Germinal center (tissue), 1 donor: ENCODE measurements at places on chromosomes 4 and X.

GRCh38 chrX:132173647-132174046 is 45.6 kb downstream of the RAP2C start:
- DNase-seq, result no peak

GRCh38 chrX:154991039-154991438 is 31.5 kb downstream of the F8 start:
- no peak for DNase-seq

DNA sequence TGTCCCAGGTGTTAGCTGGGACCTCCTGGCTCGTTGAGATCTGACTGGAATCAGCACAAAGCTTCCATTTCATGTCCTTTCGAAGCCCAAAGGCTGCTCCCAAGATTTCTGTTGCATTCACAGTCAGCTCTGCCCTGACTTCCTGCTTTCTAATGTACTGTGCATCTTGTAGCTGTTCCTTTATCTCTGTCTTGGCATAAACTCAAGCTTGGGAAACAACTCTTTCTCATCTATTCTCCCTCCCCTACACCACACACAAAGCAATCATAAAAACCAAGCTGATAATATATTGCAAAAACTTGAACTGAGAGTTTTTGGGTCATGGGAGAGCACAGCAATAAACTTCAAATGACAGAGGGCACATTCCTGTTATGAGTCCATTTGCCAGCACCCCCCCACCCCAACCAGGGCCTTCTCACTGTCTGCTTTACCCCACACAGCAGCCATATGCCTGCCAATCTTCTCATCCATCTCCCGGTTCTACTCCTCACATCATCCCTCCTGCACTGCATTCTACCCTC is 76.3 kb downstream of the SYNPO2 start:
- DNase-seq, result no peak

GRCh38 chr4:92497141-92497540 is 193.4 kb downstream of the GRID2 start:
- no peak for DNase-seq

GRCh38 chrX:24235084-24235710 is 78.7 kb downstream of the SUPT20HL2 start:
- no peak for DNase-seq

DNA sequence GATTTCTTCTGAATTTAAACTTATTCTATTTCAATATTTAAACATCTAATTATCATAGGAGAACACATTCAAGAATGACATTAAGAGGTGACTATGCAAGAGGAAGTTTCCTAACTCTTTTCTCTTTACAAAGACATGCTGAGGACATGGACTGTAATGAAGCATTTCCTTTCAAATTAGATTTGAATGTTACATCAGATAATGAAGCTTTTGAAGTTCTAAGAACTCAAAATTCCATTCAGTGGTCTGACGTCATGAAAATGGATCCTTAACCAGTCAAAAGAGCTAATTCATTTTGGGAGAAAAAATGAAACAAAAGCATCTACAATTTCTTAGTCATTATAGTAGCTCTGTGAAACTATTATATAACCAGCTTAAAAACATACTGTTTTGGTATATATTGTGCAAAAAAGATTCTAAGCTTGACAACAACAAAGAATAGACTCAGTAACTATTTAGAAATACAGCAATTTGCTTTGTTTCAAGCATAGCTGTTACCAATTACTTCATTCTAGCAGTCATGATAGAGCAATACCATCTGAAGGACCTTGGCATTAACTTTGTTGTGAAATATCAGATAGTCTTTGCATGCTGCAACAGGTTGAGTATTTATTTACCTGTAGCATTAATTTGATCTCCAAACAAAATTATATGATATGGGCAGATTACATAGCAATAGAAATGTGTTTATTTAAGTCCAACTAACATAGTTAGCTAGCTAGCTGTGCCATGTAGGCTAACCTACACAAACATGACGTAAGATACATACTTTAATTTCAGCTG is 13.7 kb upstream of the DTHD1 start:
- DNase-seq, result no peak

- DNase-seq, result no peak
Observed at GRCh38 chr4:22463179-22463578, 52.7 kb downstream of the ADGRA3 start.

DNA sequence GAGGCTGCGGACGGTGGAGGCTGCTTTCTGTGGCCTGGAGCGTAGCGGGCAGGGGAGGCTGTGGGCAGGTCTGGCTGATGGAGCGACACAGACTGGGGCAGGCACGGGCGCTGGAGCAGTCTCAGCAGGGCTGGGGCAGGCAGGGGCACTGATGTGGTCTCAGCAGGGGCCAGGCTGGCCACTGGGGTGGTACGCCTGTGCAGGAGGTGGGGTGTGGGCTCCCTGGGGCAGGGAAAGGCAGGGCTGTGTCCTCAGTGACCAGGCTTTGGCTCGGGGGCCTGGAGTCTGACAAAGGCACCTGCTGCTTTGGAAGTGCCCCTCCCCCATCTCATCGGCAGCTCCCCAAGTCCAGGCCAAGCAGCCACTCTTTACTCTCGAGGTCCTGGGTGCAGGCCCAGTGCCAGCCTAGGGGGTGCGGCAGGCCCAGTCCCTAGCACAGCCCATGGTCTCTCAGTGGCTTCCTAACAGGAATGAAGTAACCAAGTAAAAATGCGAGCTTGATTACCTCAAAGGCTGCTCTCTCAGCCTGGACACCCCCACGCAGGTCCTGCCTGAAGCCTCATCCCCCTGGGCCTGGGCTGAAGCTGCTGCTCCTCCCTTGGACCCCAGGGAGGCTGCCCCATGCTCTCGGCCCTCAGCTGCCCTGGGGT is 55.5 kb downstream of the ADRA2C start:
- DNase-seq, result no peak

GRCh38 chrX:111470681-111471403 is 40.6 kb upstream of the SERTM2 start:
- DNase-seq, result no peak

DNA sequence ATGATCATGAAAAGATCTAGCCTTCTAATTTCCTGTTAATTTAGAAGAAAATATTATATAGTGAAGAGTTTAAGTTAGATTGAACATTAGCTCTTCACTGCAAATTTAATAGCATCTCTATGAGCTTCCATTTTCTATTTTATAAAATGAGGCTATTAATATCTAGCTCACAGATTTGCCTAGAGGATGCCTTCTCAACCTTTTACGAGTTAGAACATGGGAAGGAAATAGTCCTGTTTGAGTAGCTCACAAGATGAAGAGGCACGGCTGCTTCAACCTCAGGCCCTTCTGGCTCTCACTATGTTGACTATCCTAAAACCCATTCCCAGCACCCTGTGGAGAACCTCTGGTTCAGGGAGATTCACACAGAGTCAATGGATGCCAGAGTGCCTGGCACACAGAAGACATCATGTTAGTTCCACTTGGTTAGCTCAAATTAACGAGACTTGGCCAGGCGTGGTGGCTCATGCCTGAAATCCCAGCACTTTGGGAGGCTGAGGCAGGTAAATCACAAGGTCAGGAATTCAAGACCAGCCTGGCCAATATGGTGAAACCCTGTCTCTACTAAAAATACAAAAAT is 97.9 kb upstream of the GUCY1A1 start:
- DNase-seq, result no peak

DNA sequence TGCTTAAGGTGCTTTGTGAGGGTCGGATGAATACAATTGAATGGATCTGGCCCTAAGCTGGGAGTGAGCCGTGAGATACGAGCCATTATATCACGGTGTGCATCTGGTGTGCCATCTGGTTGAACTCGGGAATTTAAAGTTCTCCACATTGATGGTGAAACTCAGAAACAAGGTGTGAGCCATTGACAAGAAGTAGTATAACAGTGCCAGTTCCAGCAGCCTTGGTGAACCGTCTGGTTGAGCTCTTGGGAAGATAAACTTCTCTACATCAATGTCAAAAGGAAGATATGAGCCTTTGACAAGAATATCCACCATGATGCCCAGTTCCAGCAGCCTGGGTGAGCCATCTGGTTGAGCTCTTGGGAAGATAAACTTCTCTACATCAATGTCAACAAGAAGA is 5.0 kb upstream of the CSF2RA start:
- no peak for DNase-seq

DNA sequence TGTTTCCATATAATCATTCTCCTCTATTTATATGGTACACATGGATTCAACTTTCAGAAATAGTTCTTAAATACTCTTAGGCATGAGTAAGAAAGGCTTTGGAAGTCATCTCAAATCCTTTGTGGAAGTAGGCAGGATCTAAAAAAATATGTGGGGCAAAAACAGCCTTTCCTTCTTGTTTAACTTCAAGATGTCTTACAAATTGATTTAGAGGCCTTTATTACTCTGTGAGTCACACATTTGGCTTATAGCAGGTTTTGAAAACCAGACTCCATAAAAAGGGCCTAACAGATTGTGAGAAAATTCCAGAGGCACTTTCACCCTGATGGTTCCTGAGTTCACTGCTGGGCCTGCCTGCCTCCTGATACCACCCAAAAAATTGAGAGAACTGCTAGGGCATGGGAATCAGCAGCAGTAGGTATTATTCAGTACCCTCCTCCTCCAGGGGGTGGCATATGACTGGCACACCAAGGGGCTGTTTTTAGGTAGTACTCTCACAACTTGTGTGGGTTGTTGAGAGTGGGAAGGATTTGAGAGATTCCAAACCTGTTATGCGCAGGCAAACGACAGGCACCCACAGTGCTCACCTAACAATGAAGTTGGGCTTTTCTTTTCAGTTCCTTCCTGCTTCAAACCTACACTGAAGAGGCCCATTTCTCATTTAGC is 162.7 kb upstream of the MBNL3 start:
- no peak for DNase-seq

DNA sequence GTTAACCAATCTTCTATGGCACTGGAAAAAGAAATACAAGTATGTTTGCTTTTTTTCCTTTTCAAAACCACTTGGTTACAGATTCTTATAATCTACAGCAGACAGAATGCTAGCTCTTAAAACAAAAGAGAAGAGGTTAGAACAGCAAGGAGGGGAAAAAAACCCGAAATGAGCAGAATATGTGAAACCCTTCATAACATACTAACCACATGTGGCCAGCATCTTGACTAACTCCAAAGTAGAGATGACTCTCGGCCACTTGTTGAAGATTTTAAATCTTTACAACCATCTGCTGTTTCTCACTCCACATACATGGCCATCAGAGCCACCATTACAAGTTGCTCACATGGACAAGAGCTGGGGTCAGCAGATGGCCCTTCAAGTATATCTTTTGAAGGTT is 100.3 kb downstream of the PAPSS1 start:
- no peak for DNase-seq

DNA sequence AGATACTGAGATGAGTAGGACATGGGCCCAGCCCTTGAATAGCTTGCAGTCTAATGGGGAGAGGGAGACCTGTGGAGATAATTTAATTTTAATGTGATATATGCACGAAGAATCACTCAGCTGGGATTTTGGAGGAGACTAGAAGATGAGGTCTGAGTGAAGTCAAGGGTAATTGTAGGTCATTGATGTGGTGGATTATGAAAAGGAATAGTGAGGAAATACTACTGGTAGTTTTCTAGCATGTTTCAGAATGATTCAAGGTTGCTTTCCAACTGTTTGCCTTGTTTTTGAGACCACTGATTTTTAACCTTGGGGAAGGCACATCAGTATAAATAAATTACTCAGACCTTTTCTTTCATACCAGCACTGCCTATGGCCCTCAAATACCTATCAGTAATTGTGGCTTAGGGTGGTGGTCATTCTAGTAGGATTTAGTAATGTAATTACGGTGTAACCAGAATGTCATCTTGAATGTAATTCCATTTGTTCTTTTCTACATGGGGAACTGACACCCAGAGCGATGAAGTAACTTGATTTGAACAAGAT is 25.6 kb downstream of the PTTG2 start:
- no peak for DNase-seq

GRCh38 chr4:153538487-153539357 is 72.6 kb downstream of the TMEM131L start:
- DNase-seq, result no peak

DNA sequence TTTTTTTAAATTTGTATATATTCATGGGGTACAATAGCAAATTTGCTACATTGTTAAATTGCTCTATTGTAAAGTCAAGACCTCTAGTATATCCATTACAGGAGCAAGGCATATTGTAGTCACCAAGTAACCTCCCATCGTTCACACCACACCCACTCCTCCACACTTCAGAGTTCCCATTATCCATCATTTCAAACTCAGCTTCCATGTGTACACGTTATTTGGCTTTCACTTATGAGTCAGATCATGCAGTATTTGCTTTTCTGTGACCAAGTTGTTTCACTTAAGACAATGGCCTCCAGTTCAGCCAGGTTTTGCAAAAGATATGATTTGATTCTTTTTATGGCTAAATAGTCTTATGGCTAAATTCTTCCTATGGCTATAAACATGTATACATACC is 2614.2 kb downstream of the PCDH7 start:
- no peak for DNase-seq

DNA sequence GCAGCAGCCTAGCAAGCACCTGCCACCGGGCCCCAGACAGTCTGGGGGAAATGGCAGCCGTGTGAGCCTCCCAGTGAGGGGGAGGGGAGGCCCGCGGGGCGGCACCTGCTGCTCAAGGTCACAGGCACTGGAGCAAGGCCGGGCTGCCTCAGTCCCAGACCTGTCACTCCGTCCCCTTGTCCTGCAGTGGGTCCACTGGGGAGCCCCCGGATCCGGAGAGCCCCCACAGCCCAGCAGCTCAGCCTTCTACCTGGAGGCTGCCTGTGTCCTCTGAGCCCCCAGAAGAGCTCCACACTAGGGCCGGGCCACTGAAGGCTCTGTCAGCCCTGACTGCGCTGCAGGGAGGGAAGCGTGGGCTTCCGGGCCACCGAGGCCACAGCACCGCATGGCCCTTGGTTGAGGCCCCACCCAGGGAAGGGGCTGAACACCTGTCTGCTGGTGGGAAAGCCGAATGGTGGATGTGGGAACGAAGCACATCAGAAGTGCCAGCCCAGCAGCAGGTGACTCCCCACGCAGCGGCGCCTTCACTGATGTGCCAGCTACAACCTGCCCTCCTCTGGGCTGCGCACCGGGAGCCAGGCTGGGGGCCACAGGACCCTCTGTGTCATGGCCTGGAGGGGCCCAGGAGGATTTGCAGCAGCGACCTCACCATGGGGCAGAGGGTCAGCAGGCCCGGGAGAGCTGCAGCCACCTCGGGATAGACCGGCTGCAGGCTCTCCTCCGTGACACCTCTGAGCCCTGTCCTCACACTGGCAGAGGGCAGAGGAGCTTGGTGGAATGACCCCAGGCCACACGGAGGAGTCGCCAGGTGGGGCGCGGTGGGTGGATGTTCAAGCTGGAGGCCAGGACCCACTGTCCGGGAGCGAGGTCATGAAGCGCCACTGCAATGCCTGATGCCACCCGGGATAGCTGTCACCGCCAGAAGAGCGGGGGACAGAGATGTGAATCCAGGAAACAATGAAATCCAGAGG is 35.0 kb upstream of the MXD4 start:
- no peak for DNase-seq

DNA sequence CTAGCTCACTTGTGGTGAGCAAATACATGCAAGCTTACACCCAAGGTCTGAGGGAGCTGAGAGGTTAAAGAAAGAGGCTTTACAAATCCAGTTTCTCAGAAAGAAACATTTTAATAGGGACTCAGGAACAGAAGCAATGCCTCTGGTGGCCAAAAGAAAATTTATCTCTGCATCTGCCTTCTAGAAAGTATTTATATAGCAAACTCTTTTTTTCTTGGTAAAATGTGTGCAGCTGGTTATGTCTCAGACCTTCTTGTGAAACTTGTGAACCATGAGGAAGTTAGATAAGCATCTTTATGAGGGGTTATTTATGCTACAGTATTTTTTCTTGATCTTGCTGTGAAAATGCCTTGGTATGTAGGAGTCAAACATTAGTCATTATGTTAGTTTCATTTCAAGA is 48.5 kb upstream of the CYSLTR1 start:
- DNase-seq, result no peak
